Neural crest cell (in vitro differentiated cells): ENCODE measurements at places on chromosomes 4 and X. TPM values are rescaled to one million over a fixed set of nuclear protein-coding genes. Genes with fewer than 3 reads are reported as not detected.

GRCh38 chr4:134533068-134533467, 331.5 kb upstream of the PABPC4L start:
- DNase-seq: no peak
- H3K4me3 ChIP-seq: no peak overlapping the region
- no peak overlapping the region for H3K27ac ChIP-seq

NR3C2 gene
- 0.21 and 0.30 TPM in 2 replicates for total RNA-seq

DNA sequence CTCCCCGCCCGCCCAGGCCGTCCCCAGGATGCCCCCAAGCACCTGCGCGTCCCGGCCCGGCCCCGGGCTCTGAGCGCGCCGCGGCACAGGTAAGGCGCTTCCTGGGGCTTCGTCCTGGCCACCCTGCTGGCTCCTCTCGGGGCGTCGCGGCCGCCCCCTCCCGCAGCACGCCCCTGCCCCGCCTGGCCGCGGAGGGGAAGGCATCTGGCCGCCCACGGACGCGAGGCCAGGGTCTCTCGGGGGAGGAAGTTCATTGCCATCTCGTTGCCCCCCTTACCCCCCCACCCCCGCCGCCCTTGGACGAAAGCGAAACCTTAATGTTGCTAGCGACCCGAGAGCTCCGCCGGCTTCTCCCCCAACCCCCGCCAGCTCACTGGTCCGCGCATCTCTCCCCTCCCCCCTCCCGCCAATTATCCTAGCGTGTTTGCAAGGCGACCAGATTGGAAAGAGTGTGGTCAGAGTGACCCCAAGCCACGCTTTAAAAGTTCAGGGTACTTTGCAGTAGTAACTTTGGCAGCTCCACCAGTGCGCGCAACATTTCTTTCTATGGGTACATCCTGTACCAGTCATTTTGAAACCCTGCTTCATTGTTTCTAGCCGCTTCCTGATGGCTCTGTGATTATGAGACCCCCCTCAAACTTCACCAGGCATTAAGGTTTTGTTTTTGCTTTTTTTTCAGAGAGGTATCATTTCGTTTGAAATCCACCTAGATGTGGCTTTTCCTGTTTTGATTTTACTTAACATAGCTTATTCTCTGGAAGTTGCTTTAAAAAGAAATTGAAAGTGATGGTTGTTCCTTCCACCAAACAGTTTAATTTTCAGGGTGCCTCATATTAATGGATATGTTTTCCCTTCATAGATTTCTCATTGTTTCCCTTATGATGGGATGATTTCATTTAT, 626 bp downstream of the TBC1D1 start:
- H3K27me3 ChIP-seq: peaks cover 88% of the 10 kb centered on the region
- DNase-seq: no peak
- peaks cover 9% of the 10 kb centered on the region for H3K4me1 ChIP-seq
- H3K27ac ChIP-seq: no peak overlapping the region
- H3K4me3 ChIP-seq: peak overlapping the region; percentile 89
- H3K36me3 ChIP-seq: no peaks in the 10 kb centered on the region

DNA sequence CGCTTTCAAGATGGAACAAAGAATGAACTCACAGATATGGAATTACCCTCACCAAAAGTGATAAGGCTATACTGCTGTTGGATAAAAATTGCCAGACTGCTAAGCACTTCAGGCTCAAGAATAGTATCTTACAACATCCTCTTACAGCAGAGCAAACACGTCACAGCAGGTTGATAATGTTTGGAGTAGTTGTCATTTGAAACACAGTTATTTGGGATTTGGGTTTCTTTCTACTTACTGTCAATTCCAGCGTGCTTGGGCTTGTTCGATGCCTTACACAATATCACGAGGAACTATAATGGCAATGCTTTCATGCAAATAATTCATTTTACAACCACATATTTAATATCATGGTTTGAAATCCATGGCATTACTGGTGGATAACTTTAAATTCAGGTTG, 1223.7 kb upstream of the AGA start:
- H3K27me3 ChIP-seq: no peaks in the 10 kb centered on the region
- no peaks in the 10 kb centered on the region for H3K36me3 ChIP-seq
- no peak for DNase-seq
- H3K4me3 ChIP-seq: no peak overlapping the region
- no peak overlapping the region for H3K27ac ChIP-seq

TCEANC gene
- 3.7 and 4.6 TPM in 2 replicates for total RNA-seq
